ENCODE measurements at places on chromosomes 13 and 19. TPM values are rescaled to one million over a fixed set of nuclear protein-coding genes. Genes with fewer than 3 reads are reported as not detected.

Gene DENND1C
- total RNA-seq, result not detected

Gene CLDN10
- total RNA-seq, result not detected

DNA sequence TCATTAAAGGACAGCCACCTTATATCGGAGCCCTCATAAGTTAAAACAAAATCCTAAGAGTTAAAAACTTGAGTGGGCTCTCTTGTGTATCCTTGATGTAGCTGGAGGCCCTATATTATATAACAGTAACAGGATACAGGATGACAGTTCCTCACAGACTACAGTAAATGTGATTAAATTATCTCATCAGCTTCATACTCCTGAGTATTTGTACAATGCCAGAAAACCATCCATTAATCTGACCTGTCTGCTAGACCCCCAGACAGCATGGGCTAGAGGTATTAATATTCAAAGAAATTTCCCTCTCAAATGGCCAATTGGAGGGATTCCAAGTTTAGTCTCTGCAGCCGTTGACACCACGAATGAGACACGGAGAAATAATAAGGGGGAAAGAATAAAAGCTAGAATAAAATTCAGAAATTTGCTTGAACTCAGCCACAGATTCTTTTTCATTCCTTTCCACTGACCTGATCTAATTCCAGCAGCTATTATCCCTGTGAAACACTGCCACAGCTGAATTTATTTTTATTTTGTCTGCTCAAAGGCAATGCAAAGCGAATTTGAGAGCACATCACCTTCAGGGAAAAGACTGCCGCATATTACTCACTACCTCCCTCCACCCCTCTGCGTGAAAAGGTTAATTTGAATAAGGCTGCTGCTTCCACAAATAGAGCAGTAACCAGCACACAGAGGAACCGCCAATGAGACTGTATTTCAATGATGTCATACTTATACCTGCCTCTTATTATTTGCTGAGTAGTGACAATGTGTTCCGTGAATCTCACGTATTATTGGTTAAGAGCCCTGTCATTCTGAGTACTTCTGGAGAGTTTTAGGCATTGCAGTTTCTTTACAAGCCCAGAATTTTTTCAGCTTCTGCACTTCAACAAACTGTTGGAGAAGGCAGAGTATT lies 155.9 kb upstream of the KLF12 start:
- DNase-seq, result peak; percentile 74

GRCh38 chr13:23350009-23350408 lies 83.5 kb downstream of the SACS start:
- DNase-seq, result no peak

- DNase-seq, result no peak
These were observed 2.2 kb upstream of the CYP4F22 start for GRCh38 chr19:15506074-15506571.

All from HFFc6 (cell line).